ENCODE measurements at places on chromosomes 1 and 21.
A peak's percentile ranks its signal among the peaks of the same experiment; 100 is the strongest.

GRCh38 chr1:37858931-37859506 is 373 bp downstream of the MTF1 start:
- peak overlapping the region; percentile 88 for H3K27ac ChIP-seq
- peaks cover 5% of the 10 kb centered on the region for H3K36me3 ChIP-seq
- DNase-seq, result peak; percentile 60
- no peaks in the 10 kb centered on the region for H3K27me3 ChIP-seq

GRCh38 chr21:37061926-37062592 is 10.8 kb downstream of the PIGP start:
- peaks cover 8% of the 10 kb centered on the region for H3K36me3 ChIP-seq
- H3K27ac ChIP-seq, result no peak overlapping the region
- peaks cover 3% of the 10 kb centered on the region for H3K4me1 ChIP-seq
- peak; percentile 68 for DNase-seq
- H3K27me3 ChIP-seq, result no peaks in the 10 kb centered on the region

DNA sequence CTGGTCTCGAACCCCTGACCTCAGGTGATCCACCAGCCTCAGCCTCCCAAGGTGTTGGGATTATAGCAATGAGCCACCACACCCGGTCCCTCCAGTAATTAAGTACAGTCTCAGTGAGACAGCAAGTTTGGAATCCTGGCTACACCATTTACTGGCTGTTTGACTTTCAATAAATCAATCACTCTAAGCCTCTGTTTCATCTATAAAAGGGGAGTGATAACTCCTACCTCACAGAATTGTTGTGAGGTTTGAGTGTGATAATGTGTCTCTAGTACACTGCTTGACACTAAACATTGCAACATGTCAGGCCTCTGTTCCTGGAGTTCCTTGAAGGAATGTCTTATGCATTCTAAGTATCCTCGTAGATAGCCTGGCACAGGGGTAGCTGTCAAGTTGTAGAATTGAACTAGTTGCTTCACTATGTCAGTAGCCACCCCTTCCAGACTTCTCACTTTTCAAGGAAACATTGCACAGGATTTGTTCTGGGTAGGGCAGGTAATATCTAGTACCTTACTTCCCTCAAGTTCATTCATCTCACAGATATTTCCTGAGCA is 12.4 kb downstream of the ENTREP3 start:
- no peak overlapping the region for H3K27ac ChIP-seq
- no peaks in the 10 kb centered on the region for H3K27me3 ChIP-seq
- H3K36me3 ChIP-seq, result peaks cover 2% of the 10 kb centered on the region
- peaks cover 3% of the 10 kb centered on the region for H3K4me1 ChIP-seq

DNA sequence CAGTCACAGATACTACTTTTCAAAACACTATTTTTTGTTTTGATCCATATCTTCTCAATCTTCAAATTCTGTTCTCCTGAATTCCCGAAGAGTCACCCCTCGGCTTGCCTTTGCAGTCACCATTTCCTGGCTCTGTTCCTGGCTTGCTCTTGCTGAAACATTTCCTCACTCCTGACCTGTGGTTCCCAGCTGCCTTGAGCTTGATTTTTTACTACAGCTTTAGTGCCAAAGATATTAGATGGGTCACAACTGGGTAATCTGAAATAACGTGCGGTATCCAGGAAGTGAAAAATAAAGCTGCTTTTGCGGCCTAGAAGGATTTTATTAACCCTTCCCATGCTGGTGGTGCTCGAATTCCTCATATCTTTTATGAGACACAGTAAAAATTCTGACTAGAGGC is 318.8 kb downstream of the PCP4 start:
- H3K36me3 ChIP-seq, result no peaks in the 10 kb centered on the region
- H3K27ac ChIP-seq, result no peak overlapping the region
- peaks cover 3% of the 10 kb centered on the region for H3K4me1 ChIP-seq
- no peak for DNase-seq
- H3K4me3 ChIP-seq, result no peak overlapping the region

GRCh38 chr1:57707631-57708030 is 283.8 kb upstream of the DAB1 start:
- no peaks in the 10 kb centered on the region for H3K27me3 ChIP-seq
- H3K36me3 ChIP-seq, result no peaks in the 10 kb centered on the region
- H3K27ac ChIP-seq, result no peak overlapping the region
- peaks cover 23% of the 10 kb centered on the region for H3K4me1 ChIP-seq

- peak; percentile 45 for DNase-seq
- peaks cover 8% of the 10 kb centered on the region for H3K36me3 ChIP-seq
- H3K27me3 ChIP-seq, result no peaks in the 10 kb centered on the region
- peaks cover 25% of the 10 kb centered on the region for H3K4me1 ChIP-seq
- H3K4me3 ChIP-seq, result peak overlapping the region; percentile 94
Observed at GRCh38 chr1:218347336-218347722, 2.2 kb downstream of the TGFB2 start.

DNA sequence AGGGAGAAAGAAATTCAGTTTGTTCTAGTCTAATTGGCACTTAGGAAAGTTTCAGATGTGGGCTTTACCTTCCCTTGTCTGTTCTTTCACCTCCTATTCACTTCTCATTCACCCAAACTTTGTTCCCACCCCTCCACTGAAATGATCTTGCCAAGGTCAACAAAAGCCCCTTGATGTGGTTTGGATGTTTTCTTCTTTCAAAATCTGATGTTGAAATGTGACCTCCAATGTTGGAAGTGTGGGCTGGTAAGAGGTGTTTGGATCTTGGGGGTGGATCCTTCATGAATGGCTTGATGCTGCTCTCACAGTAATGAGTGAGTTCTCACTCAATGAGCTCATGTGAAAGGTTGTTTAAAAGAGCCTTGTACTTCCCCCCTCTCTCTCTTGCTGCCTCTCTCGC is 379.3 kb downstream of the HHIPL2 start:
- DNase-seq, result no peak
- no peaks in the 10 kb centered on the region for H3K27me3 ChIP-seq
- no peaks in the 10 kb centered on the region for H3K36me3 ChIP-seq
- no peak overlapping the region for H3K27ac ChIP-seq
- no peak overlapping the region for H3K4me3 ChIP-seq
- peaks cover 7% of the 10 kb centered on the region for H3K4me1 ChIP-seq
